Central memory CD4-positive, alpha-beta T cell (primary cell): ENCODE measurements at places on chromosomes 2 and 18.

DNA sequence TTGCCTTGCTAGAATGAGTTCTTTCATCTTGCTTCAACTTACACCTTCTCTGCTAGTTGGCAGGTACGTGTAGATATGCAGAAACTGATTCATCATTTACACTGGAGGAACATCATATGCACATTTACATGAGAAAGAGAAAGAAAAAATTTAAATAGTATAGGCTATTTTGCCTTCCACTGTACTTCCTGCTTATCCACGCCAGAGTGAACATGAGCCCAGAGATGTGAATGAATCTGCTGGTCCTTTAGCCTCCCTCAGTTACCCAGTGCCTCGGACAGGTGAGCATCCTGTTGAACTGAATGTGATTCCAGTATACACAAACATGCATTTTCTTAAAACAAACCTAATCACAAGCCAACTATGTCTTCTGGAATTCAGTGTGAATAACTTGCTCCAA, 83.6 kb downstream of the SESTD1 start:
- no peak for DNase-seq

DNA sequence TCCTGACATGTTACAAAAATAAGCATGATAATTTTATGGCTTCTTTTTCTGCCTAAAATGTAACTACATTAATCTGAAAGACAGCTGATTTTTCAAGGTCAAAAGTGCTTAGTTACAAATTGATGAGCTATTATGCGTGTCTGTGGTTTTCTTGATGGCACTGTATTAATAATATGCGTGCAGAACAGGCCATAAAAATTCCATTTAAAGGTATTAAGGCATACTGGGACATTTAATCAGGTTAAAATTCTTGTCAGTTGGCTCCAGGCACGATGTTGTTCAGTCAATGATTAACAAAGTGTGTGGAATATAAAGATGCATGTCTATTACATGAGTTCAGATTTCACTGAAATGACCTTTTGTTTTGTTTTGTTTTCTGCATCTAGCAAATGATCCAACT, 420.1 kb upstream of the ZNF804A start:
- DNase-seq, result no peak

GRCh38 chr18:67218556-67218955, 298.0 kb downstream of the DSEL start:
- no peak for DNase-seq

DNA sequence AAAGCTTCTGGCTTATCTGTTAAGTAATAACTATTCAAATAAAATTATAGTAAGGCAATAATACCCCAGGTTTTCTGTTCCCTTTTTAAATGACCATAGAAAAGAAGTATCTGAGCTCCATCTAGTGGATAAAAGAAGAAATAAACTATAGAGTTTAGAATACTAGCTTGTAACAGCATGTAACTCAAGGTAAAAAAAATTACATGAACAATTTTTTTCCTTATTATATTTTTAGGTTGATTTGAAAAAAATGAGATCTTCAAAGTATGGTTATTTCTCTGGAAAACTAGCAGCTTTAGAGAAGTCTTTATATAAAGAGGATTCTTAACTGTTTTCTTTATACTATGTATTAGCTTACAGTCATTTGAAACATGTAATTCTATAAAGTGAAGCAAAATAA, 58.1 kb downstream of the NCKAP1 start:
- peak; percentile 25 for DNase-seq

- DNase-seq, result no peak
Measured at GRCh38 chr2:16537347-16537746, 128.3 kb downstream of the CYRIA start.

DNA sequence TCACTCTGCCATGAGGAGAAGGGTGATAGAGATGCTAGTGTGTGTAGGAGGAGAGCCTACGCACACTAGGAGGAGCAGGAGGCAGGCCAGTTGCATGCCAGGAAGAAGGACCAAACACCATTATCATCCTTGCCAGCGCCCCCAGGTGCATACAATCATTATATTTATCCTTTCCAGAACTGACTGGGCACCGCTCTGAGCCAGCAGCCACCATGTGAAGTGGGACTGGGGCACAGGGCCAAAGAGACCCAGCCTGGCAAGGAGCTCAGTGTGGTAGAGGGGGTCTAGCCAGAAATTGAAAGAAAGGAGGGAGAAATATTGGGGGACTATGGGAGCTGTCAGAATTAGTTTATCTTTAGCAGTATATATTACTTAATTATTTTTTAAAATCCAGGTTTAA, 8.3 kb upstream of the GPR148 start:
- no peak for DNase-seq

GRCh38 chr2:26299471-26300101, 46.4 kb upstream of the SELENOI start:
- peak; percentile 46 for DNase-seq

DNA sequence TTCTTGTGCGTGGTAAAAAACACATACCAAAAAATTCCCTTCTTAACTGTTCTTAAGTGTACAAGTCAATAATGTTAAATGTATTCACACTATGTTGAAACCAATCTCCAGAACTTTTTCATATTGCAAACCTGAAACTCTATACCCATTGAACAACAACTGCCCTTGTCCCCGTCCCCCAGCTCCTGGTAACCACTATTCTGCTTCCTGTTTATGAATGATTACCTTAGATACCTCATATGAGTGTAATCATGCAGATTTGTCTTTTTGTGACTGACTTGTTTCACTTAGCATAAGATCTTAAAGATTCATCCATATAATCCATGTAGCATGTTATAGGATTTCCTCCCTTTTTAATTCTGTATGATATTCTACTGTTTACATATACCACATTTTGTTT, 59.9 kb downstream of the NAT8 start:
- no peak for DNase-seq

- no peak for DNase-seq
Measured at GRCh38 chr2:193566276-193566675, 1371.5 kb upstream of the TMEFF2 start.
